Stimulated activated CD8-positive, alpha-beta memory T cell treated with anti-CD3 and anti-CD28 coated beads, Interleukin-2, amount 100 ng/mL, for 48 hours (primary cell): ENCODE measurements at places on chromosomes 7 and 10.

DNA sequence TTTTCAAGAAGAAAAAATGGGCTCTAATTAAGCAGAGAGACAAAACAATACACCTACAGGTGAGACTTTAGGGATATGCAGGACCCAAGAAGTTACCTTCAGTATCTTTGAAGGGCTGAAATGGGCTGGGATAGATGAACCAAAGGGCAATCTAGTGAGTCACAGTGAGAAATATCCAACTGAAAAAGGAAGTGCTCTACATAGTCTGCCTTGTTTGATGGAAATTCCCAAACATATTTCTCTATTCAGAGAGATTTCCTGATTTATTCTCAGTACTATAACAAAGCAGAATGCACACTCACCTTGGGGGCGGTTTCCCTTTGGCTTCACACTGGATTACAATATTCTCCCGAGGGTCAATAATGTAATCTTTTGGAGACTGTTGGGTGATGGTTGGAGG, 104.1 kb upstream of the LAMB4 start:
- DNase-seq = no peak

- DNase-seq = no peak
These were observed 37.3 kb downstream of the VIPR2 start for GRCh38 chr7:159107161-159107892.

- DNase-seq = no peak
These were observed 100.5 kb downstream of the GTF2IRD1 start for GRCh38 chr7:74554178-74554577.

DNA sequence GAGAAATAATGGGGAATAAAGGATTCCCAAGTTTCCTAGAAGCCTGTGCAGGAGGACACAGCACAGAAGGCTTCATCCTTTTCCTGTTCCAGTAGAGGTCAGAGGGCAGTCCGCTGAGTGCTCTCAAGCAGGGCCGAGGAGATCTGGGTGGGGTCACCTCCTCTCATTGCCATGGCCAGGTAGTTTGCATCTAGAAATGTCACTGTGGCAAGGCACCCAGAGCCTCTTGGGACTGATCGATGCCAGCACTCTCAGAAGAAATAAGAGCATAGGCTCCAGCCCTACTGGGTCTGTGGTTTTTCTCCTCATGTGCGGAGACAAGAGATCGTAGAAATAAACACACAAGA, 7.9 kb downstream of the NUB1 start:
- no peak for DNase-seq

DNA sequence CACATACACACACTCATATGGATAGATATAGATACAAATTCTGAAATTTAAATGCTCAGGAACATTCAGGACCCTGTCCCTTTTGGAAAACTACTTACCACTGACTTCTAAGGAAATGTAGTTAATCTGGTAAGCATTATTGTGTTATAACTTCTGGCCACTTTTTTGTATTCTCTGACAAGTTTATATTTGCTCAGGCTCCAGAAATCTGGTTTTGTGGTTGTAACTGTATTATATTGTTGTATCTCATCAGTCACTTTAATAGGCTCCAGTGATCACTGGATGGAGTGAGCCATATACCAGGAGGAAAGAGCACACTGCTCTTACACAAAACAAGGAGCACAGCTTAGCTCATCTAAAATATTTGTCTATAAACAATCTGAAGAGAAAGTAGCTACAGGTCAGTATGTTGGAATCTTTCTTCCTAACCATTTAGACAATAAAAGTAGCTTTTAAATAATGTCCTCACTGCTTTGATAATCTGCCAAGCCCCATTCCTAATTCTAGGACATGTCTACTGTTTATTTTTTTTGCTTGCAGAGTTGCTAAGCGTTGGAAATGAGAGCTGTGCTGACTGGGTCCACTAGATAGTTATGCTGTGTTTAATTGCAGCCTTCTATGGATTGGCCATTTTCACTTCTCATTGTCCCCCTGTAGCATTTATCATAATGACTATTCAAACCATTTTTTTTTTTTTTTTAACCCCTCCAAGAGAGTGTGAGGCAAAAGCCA, 43.8 kb downstream of the SMNDC1 start:
- no peak for DNase-seq

- no peak for DNase-seq
These were observed 247.7 kb upstream of the PPP2R2D start for GRCh38 chr10:131653140-131653539.

DNA sequence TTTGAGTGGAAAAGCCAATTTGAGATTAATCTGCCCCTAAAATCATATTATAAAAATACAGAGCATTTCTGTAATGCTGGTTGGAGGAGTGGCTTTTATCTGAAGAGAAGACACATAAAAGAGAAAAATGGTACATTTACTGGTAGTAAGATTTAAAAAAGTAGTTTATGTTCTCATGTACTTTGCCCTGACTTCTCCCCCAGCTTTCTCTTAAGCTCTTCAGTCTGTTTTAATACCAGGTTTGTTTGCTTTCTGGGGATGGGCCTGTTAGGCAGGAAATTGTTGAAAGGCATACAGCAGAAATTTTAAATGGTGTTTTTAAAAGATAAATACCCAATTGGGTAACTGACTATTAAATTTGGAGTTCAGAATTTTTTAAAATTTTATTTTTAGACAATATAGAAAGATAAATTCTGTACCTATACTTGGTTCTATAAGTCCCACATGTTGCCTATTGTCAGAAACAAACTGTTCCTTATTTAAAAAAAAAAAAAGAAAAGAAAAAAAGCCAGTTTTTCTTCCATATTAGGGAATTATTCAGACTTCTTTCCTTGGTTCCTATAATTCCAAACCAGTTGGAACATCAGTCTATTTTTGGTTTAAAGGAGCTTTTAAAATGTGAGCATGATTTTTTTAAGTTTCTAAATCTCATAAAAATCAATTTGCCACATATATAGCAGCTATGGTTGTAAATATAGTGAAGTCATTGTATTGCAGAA, 136.6 kb downstream of the ARID5B start:
- DNase-seq = no peak

GRCh38 chr10:108412323-108412722, 1247.8 kb upstream of the SORCS1 start:
- no peak for DNase-seq

- DNase-seq = no peak
These were observed 11.5 kb downstream of the ELFN1 start for GRCh38 chr7:1681581-1681980.

GRCh38 chr7:41978858-41979257, 258.2 kb downstream of the GLI3 start:
- DNase-seq = no peak

DNA sequence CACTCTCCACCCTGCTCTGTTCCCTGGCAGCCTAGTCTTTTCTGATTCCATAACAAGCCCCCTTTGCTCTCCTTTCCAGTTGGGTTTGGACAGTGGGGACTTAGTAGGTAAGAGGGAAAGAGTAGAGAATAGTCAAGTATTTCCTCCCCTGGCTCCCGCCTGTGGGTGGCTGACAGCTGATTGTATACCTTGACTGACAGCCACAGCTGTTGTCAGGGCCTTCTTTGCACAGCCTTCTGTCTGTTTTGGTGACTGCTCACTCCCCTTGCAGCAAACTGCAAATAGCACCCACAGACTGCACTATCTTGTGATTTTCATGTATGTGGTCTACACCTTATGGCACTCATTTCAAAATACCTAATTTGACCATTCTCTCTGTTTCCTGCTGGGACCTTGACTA, 486.3 kb downstream of the ACTR3B start:
- DNase-seq = no peak

DNA sequence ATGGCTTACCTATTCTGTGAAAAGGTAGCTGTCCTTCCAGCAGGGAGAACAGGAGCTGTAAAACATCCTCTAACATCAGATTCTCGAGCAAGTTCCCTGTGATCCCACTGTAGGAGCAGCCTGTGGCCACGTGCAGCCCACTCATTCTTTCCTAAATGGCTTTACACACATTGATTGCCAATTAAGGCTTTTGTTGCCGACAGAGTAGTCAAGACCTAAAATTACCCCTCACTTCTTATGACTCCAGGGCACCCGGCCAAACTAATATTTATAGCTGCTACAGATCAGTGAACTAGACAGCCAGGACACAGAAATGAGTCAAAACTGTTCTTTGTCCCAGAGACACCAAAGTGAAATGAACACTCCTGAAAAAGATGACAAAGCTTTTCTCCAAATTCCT, 832.1 kb downstream of the SORCS3 start:
- DNase-seq = no peak

GRCh38 chr7:120997882-120998474, 9.5 kb downstream of the CPED1 start:
- no peak for DNase-seq

DNA sequence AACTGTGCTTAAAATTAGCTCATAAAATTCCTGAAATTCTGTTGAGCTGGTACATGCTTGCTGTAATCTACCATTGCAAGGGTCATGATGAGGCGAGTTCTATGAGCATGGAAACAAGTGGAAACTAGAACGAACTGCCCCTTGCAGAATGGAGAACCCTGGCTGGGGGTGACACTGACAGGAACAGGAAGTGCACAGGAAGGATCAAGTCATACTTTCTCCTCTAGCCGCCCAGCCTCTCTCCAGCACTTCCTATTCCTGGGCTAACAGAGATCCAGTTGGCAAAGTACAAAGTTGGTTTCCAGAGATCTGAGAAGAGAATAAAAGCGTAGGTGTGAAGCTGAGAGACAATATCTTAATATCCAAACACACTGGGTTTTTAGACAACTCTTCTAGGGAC, 414.2 kb upstream of the PODXL start:
- DNase-seq = no peak

- DNase-seq = no peak
These were observed 85.7 kb downstream of the CCDC71L start for GRCh38 chr7:106575138-106575823.

DNA sequence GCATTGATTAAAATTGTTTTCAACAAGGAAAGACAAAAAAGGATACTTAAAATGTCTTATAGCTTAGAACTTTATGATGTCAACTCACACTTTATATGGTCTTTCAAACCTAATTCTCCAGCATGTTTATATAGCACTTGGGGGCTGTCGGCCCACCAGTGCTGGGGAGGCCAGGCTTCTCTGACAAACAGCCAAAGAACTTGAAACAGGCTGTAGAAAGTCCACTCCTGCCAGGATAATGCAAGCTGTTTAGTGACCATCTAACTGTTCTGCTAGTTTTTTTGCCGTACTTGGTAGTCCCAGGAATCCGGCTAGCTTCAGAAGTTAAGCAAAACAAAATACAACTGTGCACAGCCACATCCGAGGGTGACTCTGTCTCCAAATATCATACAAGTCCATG, 13.6 kb upstream of the SOSTDC1 start:
- DNase-seq = no peak

GRCh38 chr7:69640925-69641594, 42.8 kb downstream of the AUTS2 start:
- DNase-seq = no peak

DNA sequence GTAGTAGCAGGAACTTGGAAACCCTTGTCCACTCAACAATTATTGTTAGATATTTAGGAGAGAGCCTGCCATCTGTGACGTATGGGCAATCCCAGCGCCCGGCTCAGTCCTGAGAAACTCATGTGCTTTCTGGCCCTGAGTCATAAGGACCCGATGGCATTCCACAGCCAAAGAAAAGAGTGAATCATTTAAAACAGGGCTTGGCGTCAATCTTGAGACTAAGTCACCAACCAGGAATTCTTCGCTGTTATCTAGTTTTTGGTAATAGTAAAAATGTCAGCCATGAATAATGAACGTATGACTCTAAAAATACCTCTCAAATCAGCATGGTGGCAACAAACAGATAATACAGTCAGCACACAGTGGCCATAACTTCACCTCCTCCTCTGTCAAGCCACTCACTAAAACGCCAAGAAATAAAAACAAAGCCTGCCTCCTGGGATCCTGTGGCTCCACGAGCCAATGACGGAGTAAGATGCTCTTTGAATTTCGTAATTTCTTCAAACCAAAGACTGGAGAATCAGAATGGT, 140.8 kb downstream of the ADAM12 start:
- no peak for DNase-seq

- no peak for DNase-seq
These were observed 231.0 kb downstream of the KIAA1217 start for GRCh38 chr10:24439935-24440334.

DNA sequence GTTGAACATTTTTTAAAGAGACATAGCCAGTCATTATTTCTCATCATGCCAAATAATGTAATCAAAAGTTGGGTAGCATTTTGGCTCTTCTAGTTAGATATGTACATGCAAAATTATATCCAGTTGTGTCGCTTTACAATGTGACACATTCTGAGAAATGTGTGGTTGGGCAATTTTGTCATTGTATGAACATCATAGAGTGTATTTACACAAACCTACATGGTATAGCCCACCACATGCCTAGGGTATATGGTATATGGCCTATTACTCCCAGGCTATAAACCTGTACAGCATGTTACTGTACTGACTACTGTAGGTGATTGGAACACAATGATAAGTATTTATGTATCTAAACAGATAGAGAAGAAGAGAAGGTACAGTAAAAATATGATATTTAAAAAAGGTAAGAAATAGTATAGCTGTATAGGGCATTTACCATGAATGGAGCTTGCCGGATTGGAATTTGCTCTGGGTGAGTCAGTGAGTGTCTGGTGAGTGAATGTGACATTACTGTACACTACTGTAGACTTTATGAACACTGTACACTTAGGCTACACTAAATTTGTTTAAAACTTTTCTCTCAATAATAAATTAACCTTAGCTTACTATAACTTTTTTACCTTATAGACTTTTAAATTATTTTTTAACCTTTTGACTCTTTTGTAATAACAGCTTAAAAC, 16.5 kb downstream of the ZNF365 start:
- DNase-seq = no peak

DNA sequence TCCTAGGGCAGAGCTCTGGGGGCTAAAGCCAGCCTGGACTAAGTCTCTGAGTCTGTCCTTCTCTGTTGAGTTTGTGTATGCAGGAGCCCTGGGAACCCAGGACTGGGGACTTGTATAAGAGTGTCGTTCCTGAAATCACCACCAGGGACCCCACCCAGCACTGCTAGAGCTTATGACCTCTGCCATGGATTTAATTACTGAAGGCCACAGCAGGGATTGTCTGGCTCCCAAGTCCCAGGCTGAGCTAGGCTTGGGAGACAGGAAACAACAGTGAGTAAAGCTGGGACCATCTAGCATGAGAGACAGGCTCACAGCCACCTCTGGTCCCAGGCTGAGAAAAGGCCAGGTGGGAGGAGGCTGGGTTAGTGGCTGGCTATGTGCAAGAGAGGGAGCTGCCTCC, 1.4 kb upstream of the TSPAN15 start:
- DNase-seq = no peak

- no peak for DNase-seq
These were observed 65.1 kb downstream of the MINDY3 start for GRCh38 chr10:15795036-15795792.

DNA sequence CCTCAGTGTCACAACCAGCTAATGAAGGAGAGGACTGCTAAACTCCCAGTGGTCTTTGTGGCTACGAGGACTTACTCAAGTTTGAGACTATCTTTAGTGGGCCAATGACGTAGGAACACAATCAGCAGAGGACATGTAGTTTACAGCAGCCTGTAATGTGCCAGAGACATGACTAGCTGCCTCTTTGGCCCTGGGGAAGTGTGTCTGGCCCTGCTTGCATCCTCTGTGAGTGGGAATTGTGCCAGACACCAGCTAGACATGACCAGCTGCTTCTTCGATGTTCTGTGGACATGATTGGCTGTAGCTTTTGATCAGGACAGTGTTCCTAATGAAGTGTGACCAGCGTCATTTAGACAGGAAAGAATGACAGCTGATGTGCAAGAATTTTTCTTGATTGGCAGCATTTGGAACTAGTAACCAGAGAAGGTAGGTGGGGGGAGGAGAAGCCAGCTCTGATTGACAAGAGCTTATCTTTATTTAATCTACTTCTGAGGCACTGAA, 141.7 kb downstream of the AUTS2 start:
- no peak for DNase-seq

- DNase-seq = no peak
These were observed 43.8 kb upstream of the DMBT1 start for GRCh38 chr10:122516734-122517133.

- no peak for DNase-seq
These were observed 12.0 kb upstream of the CALML5 start for GRCh38 chr10:5511231-5511884.
